HCT116 (cell line): ENCODE measurements at places on chromosomes 3 and 15.

- no peak for DNase-seq
Observed at GRCh38 chr3:168684519-168684918, 588.8 kb upstream of the GOLIM4 start.

DNA sequence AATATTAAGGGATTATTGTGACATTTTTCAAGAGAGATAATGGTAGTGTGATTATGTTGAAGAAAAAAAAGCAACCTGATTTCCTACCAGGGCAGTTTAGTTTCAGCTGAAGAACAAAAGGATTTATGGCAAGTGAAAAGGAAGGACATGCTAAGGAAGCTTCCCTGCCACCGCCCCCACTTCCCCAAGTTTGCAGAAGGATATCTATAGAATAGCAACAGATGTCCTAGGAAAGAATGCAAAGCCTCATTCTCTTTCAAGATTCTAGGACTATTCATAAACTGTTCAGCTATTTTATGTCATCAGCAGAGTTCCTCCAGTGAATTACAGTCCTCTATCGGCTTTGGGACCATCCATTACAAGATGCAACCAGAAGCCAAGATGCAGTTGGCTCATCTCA is 160.8 kb downstream of the SATB1 start:
- no peak for DNase-seq

GRCh38 chr3:33093847-33094246 is 3.1 kb downstream of the GLB1 start:
- DNase-seq, result no peak

- no peak for DNase-seq
Observed at GRCh38 chr15:71110405-71111180, 4.7 kb upstream of the THSD4 start.

DNA sequence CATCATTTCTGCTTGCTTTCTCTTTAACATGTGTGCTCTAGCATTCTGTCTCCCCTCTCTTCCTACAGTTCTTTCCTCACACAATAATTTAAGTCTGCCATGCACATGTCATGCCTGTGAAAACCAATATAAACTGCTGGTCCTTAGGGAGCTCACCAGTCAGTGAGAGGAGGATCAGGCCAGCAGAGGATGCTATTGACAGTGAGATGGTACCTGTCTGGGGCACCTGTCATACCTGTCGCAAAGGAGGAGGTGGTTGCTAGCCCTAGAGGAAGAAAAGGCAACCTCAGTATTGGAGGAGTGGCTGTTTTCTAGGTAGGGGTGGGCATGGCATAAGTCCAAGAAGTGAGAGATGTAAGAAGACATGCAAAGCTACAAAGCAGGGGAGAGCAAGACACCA is 194.6 kb downstream of the GABRG3 start:
- no peak for DNase-seq

DNA sequence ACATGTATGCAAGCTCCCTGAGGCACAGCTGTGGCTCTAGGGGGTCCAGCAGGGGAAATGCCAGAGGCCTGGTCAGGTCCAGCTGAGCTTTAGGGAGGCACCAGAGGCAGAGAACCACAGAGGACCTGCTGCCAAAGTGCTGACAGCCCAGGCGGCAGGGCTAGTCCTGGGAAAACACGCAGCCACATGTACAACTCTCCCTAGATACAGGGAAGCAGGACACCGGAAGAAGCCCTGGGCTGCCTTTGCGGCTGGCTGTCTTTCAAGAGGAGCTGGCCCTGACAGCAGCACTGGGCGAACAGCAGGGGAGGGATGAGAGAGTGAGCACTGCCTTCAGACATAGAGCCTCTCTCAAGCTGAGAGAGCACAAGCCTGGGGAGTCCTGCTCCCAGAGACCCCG is 40.7 kb downstream of the RFT1 start:
- DNase-seq, result no peak

DNA sequence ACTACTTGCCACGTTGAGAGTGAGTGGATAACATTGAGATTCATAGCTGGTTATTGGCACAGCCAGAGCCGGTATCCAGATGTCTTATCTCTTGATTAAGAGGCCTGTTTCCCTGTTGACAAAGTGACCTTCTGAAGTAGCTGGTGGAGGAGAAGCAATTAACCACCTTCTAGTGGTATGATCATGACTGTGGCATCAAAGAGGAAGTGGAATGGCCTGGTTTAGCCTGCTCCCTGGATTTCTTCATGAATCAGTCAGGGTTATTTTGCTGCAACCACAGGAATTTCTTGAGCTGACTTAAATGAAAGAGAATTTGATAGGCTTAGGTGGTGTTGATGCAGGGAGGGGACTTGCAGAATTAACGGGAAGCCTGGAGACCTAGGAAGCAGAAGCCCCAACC is 398.3 kb downstream of the MFSD1 start:
- DNase-seq, result peak; percentile 49

GRCh38 chr3:160677459-160677881 is 510 bp downstream of the ARL14 start:
- DNase-seq, result no peak

GRCh38 chr3:119170821-119171220 is 2.6 kb upstream of the UPK1B start:
- no peak for DNase-seq

GRCh38 chr3:175704366-175705055 is 845.4 kb downstream of the NAALADL2 start:
- no peak for DNase-seq

- DNase-seq, result peak; percentile 12
Observed at GRCh38 chr15:90478846-90479481, 50.8 kb upstream of the CRTC3 start.

- no peak for DNase-seq
Observed at GRCh38 chr15:42184736-42185135, 23.4 kb downstream of the VPS39 start.
